Activated CD4-positive, alpha-beta T cell treated with anti-CD3 and anti-CD28 coated beads for 24 hours (primary cell): ENCODE measurements at places on chromosomes 13 and 19.

DNA sequence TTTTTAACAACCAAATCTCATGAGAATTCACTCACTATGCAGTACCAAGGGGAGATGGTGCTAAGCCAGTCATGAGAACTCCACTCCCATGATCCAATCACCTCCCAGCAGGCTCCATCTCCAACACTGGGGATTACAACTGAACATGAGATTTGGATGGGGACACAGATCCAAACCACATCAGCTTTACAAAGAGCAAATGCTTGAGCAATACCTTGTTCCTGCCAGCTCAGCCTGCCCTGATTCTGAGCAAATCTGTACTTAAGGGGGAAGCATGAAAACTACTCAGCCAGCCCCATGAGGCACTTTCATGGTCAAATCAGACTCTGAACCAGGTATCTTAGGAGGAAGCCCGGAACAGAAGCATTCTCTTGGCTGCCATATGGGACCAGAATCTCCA, 259.9 kb downstream of the TBC1D4 start:
- DNase-seq, result no peak

- DNase-seq, result no peak
These were observed 21.2 kb upstream of the GTF3A start for GRCh38 chr13:27403203-27403678.

DNA sequence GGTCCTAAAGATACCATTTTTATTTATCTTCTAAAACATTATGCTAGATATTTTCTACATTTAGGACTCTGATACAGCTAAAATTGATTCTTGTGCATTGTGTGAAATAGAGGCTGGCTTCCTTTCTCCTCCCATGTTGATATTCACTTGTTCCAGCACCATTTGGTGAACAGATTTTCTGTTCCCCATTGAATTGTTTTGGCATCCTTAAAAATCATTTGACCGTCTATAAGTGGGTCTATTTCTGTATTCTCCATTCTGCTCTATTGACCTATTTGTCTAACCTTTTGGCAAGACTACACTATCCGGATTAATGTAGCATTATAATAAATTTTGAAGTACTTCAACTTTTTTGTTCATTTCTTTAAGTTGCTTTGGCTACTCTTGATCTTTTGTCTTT, 2689.2 kb downstream of the PCDH9 start:
- no peak for DNase-seq

DNA sequence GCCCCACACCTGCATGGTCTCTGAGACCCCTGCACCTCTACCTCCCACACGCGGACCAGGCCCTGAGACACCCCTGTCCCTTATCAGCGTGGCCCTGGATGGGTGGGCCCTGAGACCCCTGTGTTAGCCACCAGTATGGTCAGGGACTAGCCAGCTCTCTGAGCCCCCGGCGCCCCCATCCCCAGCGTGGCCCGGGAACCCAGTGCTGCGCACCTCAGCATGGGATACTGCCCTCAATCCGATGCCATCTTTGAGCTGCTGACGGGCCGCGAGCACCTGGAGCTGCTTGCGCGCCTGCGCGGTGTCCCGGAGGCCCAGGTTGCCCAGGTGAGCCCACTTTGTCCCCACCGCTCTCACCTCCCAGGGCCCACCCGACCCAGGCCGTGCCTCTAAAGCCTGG, 5.0 kb upstream of the ARHGAP45 start:
- DNase-seq, result no peak

- DNase-seq, result no peak
These were observed 135.6 kb downstream of the KLF12 start for GRCh38 chr13:73998631-73999030.
